Heart right ventricle (tissue), 16 donors: ENCODE measurements at places on chromosomes 16 and 17. TPM values are rescaled to one million over a fixed set of nuclear protein-coding genes. Genes with fewer than 3 reads are reported as not detected.

- DNase-seq: no peak
- no peak overlapping the region for H3K27ac ChIP-seq
- no peaks in the 10 kb centered on the region for H3K4me1 ChIP-seq
Observed at GRCh38 chr16:13378151-13378550, 476.8 kb downstream of the SHISA9 start.

DNA sequence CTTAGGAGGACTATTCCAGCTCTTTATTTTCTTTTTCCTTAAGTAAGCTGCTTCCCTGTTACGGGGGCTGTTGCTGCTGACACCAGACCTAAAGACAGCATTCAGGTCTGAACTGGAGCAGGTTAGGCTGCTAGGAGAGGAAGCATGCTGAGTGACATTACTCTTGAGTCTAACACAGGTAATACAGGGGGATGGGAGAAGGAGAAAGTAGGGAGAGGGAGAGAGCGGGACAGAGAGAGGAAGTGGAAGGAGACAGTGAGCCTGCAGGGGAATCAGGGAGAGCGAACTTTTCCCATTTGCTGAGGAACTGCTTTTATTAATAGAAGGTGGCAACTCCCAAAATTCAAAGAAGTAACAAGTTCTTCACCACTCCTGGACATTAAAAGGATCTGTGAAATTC lies 130.9 kb downstream of the PARN start:
- no peaks in the 10 kb centered on the region for H3K36me3 ChIP-seq
- no peak overlapping the region for H3K4me3 ChIP-seq
- no peak for DNase-seq
- no peak overlapping the region for H3K27ac ChIP-seq
- H3K4me1 ChIP-seq: peaks cover 59% of the 10 kb centered on the region
- H3K27me3 ChIP-seq: no peaks in the 10 kb centered on the region

GRCh38 chr16:49556606-49557446 lies 183.2 kb downstream of the C16orf78 start:
- H3K4me1 ChIP-seq: no peaks in the 10 kb centered on the region
- H3K27me3 ChIP-seq: no peaks in the 10 kb centered on the region
- no peak overlapping the region for H3K27ac ChIP-seq
- DNase-seq: no peak
- H3K36me3 ChIP-seq: no peaks in the 10 kb centered on the region
- no peak overlapping the region for H3K4me3 ChIP-seq

GRCh38 chr16:65122724-65123395 lies 997 bp upstream of the CDH11 start:
- peak overlapping the region; percentile 22 for H3K27ac ChIP-seq
- peak overlapping the region; percentile 64 for H3K4me3 ChIP-seq
- DNase-seq: peak; percentile 58
- peaks cover 17% of the 10 kb centered on the region for H3K4me1 ChIP-seq
- no peaks in the 10 kb centered on the region for H3K36me3 ChIP-seq
- no peaks in the 10 kb centered on the region for H3K27me3 ChIP-seq

- H3K4me1 ChIP-seq: peaks cover 50% of the 10 kb centered on the region
- peaks cover 16% of the 10 kb centered on the region for H3K36me3 ChIP-seq
- DNase-seq: no peak
- H3K27me3 ChIP-seq: peaks cover 15% of the 10 kb centered on the region
- H3K27ac ChIP-seq: peak overlapping the region; percentile 83
- no peak overlapping the region for H3K4me3 ChIP-seq
Observed at GRCh38 chr16:75112734-75113491, 3.7 kb downstream of the LDHD start.

- no peak overlapping the region for H3K4me3 ChIP-seq
- H3K36me3 ChIP-seq: no peaks in the 10 kb centered on the region
- H3K27me3 ChIP-seq: no peaks in the 10 kb centered on the region
- no peak overlapping the region for H3K27ac ChIP-seq
Observed at GRCh38 chr17:14902803-14903202, 362.3 kb downstream of the PMP22 start.

- H3K4me1 ChIP-seq: no peaks in the 10 kb centered on the region
- H3K27ac ChIP-seq: no peak overlapping the region
- no peak overlapping the region for H3K4me3 ChIP-seq
- DNase-seq: no peak
- H3K36me3 ChIP-seq: no peaks in the 10 kb centered on the region
Observed at GRCh38 chr16:60907645-60908044, 1128.6 kb downstream of the CDH8 start.

GRCh38 chr17:70813355-70813930 lies 644.1 kb downstream of the KCNJ2 start:
- no peaks in the 10 kb centered on the region for H3K36me3 ChIP-seq
- no peak overlapping the region for H3K27ac ChIP-seq
- H3K4me3 ChIP-seq: no peak overlapping the region
- peaks cover 3% of the 10 kb centered on the region for H3K27me3 ChIP-seq

DNA sequence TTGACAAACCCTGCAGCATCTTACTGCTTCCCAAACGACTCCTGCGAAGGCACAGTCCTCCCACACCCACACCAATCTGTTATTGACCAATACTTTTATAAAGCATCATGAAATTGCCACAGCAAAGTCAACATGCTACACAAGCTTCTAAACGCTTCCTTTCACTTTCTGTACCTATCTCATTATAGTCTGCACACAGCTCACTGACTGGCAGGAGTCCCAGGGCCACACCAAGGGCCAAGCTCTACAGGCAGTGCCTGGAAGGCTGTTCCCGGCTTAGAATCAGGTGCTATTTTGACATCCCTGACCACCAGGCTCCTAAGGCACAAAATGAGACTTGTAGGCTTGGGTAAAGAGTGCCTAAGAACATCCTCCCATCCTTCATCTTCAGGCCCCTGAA lies 39.5 kb downstream of the USP7 start:
- no peak overlapping the region for H3K27ac ChIP-seq
- peaks cover 34% of the 10 kb centered on the region for H3K4me1 ChIP-seq
- peak; percentile 48 for DNase-seq
- H3K36me3 ChIP-seq: peaks cover 59% of the 10 kb centered on the region

Gene CCDC144A
- 1.8 TPM for total RNA-seq

- H3K36me3 ChIP-seq: no peaks in the 10 kb centered on the region
- H3K4me3 ChIP-seq: no peak overlapping the region
- DNase-seq: no peak
- H3K27ac ChIP-seq: no peak overlapping the region
- H3K4me1 ChIP-seq: peaks cover 50% of the 10 kb centered on the region
- no peaks in the 10 kb centered on the region for H3K27me3 ChIP-seq
Observed at GRCh38 chr16:23499801-23500200, 10.5 kb downstream of the GGA2 start.

- H3K27ac ChIP-seq: peak overlapping the region; percentile 52
- no peak overlapping the region for H3K4me3 ChIP-seq
- no peak for DNase-seq
- peaks cover 54% of the 10 kb centered on the region for H3K4me1 ChIP-seq
- H3K36me3 ChIP-seq: no peaks in the 10 kb centered on the region
- no peaks in the 10 kb centered on the region for H3K27me3 ChIP-seq
Observed at GRCh38 chr17:29726715-29727252, 104.1 kb upstream of the CORO6 start.

- H3K4me3 ChIP-seq: no peak overlapping the region
- peak; percentile 10 for DNase-seq
- H3K4me1 ChIP-seq: no peaks in the 10 kb centered on the region
- no peak overlapping the region for H3K27ac ChIP-seq
Observed at GRCh38 chr17:13114601-13115031, 96.8 kb upstream of the ELAC2 start.

Gene EFCAB5
- not detected for total RNA-seq

DNA sequence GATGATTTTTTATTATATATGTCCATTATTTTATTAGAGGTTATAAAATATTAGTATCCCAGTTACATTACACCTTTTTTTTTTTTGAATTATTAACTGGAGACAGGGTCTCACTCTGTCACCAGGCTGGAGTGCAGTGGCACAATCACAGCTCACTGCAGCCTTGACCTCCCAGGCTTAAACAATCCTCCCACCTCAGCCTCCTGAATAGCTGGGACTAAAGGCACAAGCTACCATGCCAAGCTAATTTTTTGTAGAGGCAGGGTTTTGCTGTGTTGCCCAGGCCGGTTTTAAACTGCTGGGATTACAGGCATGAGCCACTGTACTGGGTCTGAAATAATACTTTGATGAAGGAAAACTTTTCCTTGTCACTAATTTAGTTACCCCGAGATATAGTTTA lies 63.6 kb downstream of the VMP1 start:
- no peak overlapping the region for H3K4me3 ChIP-seq
- no peaks in the 10 kb centered on the region for H3K27me3 ChIP-seq
- no peaks in the 10 kb centered on the region for H3K36me3 ChIP-seq
- no peak for DNase-seq
- H3K27ac ChIP-seq: no peak overlapping the region

Gene CRHR1
- total RNA-seq: not detected

Gene IL4R
- 8.7 TPM for total RNA-seq

Gene RDM1
- total RNA-seq: not detected

GRCh38 chr17:47305302-47305923 lies 18.3 kb upstream of the EFCAB13 start:
- no peak for DNase-seq
- no peaks in the 10 kb centered on the region for H3K36me3 ChIP-seq
- H3K27ac ChIP-seq: peak overlapping the region; percentile 52

Gene UTS2R
- 1.3 TPM for total RNA-seq

Gene ACSM2A
- total RNA-seq: not detected

- no peak overlapping the region for H3K27ac ChIP-seq
- no peak overlapping the region for H3K4me3 ChIP-seq
- no peaks in the 10 kb centered on the region for H3K27me3 ChIP-seq
- H3K4me1 ChIP-seq: no peaks in the 10 kb centered on the region
- no peak for DNase-seq
Observed at GRCh38 chr16:55779402-55780094, 53.3 kb downstream of the CES1 start.

DNA sequence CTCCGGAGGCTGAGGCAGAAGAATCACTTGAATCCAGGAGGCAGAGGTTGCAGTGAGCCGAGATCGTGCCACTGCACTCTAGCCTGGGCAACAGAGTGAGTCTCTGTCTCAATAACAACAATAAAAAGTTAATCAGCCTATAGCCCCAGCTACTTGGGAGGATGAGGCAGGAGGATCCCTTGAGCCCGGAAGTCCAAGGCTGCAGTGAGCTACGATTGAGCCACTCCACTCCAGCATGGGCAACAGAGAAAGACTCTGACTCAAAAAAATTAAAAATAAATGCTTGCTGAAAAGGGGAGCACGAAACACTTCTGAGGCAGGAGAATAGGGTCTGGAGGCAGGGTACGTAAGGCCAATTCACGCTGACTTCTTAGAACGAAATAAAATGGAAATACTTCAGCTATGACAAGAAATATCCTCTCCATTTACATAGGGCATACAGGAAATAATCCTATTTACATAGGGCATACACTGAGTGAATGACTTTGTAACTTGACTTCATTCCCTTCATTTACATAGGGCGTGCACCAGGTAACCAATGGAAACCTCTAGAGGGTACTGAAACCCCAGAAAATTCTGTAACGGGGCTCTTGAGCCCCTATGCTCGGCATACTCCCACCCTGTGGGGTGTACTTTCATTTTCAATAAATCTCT lies 3.2 kb upstream of the PRPSAP1 start:
- DNase-seq: no peak
- no peak overlapping the region for H3K27ac ChIP-seq
- peaks cover 8% of the 10 kb centered on the region for H3K4me1 ChIP-seq
- H3K36me3 ChIP-seq: no peaks in the 10 kb centered on the region
- H3K4me3 ChIP-seq: no peak overlapping the region

- H3K36me3 ChIP-seq: peaks cover 15% of the 10 kb centered on the region
- DNase-seq: no peak
- H3K4me1 ChIP-seq: no peaks in the 10 kb centered on the region
- no peaks in the 10 kb centered on the region for H3K27me3 ChIP-seq
- no peak overlapping the region for H3K27ac ChIP-seq
Observed at GRCh38 chr17:80917716-80918560, 73.7 kb upstream of the CHMP6 start.

GRCh38 chr17:27463235-27463677 lies 7.0 kb downstream of the KSR1 start:
- no peak for DNase-seq
- H3K4me1 ChIP-seq: peaks cover 17% of the 10 kb centered on the region
- H3K27me3 ChIP-seq: no peaks in the 10 kb centered on the region
- H3K36me3 ChIP-seq: no peaks in the 10 kb centered on the region
- no peak overlapping the region for H3K4me3 ChIP-seq

GRCh38 chr17:35876534-35876933 lies 3.6 kb downstream of the CCL5 start:
- H3K27me3 ChIP-seq: no peaks in the 10 kb centered on the region
- no peak for DNase-seq
- H3K4me3 ChIP-seq: no peak overlapping the region
- H3K4me1 ChIP-seq: no peaks in the 10 kb centered on the region

Gene MT1G
- not detected for total RNA-seq

DNA sequence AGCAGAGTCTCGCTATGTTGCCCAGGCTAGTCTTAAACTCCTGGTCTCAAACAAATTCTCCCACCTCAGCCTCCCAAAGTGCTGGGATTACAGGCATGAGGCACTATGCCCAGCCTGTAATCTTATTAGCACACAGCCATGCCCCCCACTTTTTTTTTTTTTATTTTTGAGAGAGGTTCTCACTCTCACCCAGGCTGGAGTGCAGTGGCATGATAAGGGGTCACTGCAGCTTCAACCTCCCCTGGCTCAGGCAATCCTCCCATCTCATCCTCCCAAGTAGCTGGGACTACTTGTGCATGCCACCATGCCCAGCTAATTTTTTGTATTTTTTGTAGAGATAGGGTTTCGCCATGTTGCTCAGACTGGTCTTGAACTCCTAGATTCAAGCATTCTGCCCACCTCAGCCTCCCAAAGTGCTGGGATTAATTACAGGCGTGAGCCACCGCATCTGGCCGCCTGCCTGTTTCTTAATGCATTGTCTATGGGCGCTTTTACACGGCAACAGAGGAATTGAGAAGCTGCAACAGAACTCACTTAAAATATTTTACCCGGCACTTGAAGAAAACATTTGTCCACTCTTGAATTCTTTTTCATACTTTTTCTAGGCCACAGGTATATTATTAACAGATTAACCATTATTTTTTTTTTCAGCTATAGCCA lies 8.8 kb upstream of the CEP20 start:
- no peak overlapping the region for H3K27ac ChIP-seq
- H3K36me3 ChIP-seq: no peaks in the 10 kb centered on the region
- H3K4me3 ChIP-seq: no peak overlapping the region
- no peak for DNase-seq

GRCh38 chr16:81581107-81581506 lies 136.5 kb downstream of the CMIP start:
- no peak overlapping the region for H3K27ac ChIP-seq
- peaks cover 10% of the 10 kb centered on the region for H3K4me1 ChIP-seq
- no peaks in the 10 kb centered on the region for H3K27me3 ChIP-seq

Gene CLDN6
- not detected for total RNA-seq

Gene RAB11FIP3
- total RNA-seq: 26.3 TPM

Gene CCR7
- total RNA-seq: not detected
